ENCODE measurements at places on chromosomes 12 and 14. TPM values are rescaled to one million over a fixed set of nuclear protein-coding genes. Genes with fewer than 3 reads are reported as not detected.

- DNase-seq: no peak
Measured at GRCh38 chr12:74900232-74900631, 309.4 kb downstream of the KCNC2 start.

DNA sequence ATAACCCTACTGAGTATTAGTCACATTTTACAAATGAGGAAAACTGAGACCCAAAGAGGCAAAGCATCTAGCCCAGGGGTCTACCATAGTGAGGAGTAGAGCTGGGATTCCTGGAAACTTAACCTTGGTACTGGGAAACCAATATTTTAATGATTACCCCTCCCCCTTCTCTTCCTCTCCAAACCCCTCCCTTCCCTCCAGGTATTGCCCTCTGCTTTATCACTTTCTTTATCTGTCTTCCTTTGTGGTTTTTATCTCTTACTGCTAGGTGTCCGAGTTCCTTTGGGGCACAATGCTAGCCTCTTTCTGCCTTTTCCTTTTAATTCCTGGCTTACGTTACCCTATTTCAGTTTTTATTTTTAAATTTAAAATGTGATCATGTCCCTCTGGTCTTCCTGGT is 2.8 kb downstream of the GABARAPL1 start:
- no peak for DNase-seq

- DNase-seq: no peak
Measured at GRCh38 chr12:78181544-78182162, 351.0 kb downstream of the NAV3 start.

- DNase-seq: no peak
Measured at GRCh38 chr12:115203701-115204100, 519.7 kb upstream of the TBX3 start.

Gene CCDC196
- not detected for total RNA-seq

All from ureter (tissue), 1 donor.